Fibroblast of the aortic adventitia (primary cell): ENCODE measurements at places on chromosomes 3 and 15. TPM values are rescaled to one million over a fixed set of nuclear protein-coding genes. Genes with fewer than 3 reads are reported as not detected.

GRCh38 chr3:170083343-170083742 lies 45.5 kb downstream of the GPR160 start:
- no peak for DNase-seq

GRCh38 chr3:180265551-180265950 lies 228.8 kb upstream of the PEX5L start:
- peak; percentile 91 for DNase-seq

- peak; percentile 57 for DNase-seq
These were observed 37.6 kb upstream of the SLC9A9 start for GRCh38 chr3:143885780-143886427.

- no peak for DNase-seq
These were observed 189.3 kb upstream of the TPM1 start for GRCh38 chr15:62853114-62853840.

DNA sequence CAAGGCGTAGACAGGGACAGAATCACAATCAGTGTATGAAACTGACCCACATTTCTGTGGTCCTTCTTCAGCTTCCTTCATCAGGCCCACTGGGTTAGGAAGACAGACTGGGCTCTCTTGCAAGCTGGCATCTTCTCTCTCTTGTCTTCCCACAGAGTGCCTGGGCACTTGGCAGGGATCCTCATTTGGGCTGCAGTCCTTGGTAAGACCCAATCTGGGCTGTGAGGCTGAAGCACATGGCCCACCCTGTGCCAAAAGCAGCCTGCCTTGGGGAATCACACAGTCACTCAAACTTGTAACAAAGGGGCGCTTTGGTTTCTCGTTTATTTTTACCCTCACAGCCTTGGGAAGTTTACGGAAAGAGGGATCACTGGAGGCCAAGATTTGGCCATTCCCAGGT lies 8.2 kb upstream of the EPHB3 start:
- no peak for DNase-seq

VEPH1 gene
- 27.4 and 152 TPM in 2 replicates for total RNA-seq

DNA sequence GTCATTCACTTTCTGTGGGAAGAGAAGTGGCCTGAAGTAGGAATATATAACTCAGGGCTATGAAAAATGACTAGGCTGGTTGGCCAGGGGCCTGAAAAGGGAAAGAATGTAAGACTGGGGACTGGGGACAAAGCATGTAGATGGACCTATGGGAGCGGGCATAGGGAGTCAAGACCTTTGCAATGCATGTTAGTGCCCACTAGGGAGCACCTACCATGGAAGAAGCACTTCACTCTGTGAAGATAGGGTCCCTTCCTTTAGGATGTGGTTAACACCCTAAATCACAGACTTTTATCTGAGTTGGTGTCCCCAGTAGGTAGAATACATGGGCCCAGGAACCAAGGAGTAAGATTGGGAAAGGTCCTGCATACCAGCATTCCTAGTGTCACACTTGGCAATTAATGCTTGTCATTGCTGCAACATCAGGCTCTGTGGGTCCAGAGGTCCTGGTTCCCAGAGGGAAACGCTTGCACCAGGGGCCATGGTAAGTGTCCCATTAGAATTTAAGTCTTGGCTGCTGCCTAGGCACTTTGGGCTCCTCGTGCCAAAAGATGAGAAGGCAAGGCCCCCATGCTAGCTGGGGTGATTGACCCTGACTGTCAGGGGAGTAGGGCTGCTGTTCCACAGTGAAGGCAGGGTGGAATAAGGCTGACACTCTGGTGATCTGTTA lies 79.6 kb downstream of the CRYGS start:
- no peak for DNase-seq

USP8 gene
- 32.2 and 58.1 TPM in 2 replicates for total RNA-seq

PCLAF gene
- 6.6 and 56.7 TPM in 2 replicates for total RNA-seq

GAP43 gene
- 3.4 and 16.4 TPM in 2 replicates for total RNA-seq

- peak; percentile 11 for DNase-seq
These were observed 299.9 kb downstream of the TBC1D5 start for GRCh38 chr3:17442332-17443049.

- DNase-seq: no peak
These were observed 11.3 kb downstream of the B3GALNT1 start for GRCh38 chr3:161093895-161094294.

DNA sequence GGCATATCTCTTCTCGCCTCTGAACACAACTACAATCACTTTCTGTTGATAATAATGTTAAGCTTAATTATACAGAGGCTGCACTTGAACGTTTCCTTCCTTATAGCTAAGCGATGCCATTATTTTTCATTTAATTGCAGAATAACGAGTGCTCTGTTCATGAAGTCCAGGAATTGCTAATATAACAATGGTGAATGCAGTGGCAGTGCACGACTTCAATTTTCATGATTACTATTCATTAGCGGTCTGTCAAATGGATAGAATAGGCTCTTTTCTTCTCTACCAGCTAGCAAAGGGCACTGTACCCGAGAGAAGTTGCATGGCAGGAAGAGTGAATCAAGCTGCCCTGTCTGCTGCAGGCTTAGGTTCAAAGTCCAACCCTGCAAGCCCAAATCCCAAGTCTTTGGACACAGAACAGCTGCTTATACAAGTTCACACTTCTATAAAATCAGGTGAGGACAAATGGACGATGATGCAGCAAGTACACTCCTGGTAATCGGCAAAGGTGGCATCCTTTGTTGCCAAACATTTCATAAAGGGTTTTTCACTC lies 75.6 kb downstream of the PDZRN3 start:
- no peak for DNase-seq

SST gene
- not detected in 2 replicates for total RNA-seq

CMTM7 gene
- 4.2 and 10.1 TPM in 2 replicates for total RNA-seq

SLMAP gene
- 44.1 and 78.4 TPM in 2 replicates for total RNA-seq

SLCO2A1 gene
- under 0.01 and 0.16 TPM in 2 replicates for total RNA-seq
